ENCODE measurements at places on chromosomes 7 and 10. TPM values are rescaled to one million over a fixed set of nuclear protein-coding genes. Genes with fewer than 3 reads are reported as not detected.

The ZEB1 gene
- total RNA-seq, result 31.5 TPM

The FAM237B gene
- total RNA-seq, result not detected

The GIMAP1 gene
- total RNA-seq, result 0.05 TPM

The GTPBP10 gene
- total RNA-seq, result 23.7 TPM

The C10orf143 gene
- 1.0 TPM for total RNA-seq

The NEUROD6 gene
- total RNA-seq, result not detected

The CFTR gene
- total RNA-seq, result 0.31 TPM

The PRLHR gene
- total RNA-seq, result not detected

The GJD4 gene
- not detected for total RNA-seq

The ACHE gene
- total RNA-seq, result 10.4 TPM

The GDF2 gene
- not detected for total RNA-seq

The ITGA8 gene
- total RNA-seq, result 0.18 TPM

The OR2A12 gene
- not detected for total RNA-seq

The UROS gene
- 103 TPM for total RNA-seq

The PRKRIP1 gene
- total RNA-seq, result 24.9 TPM

The TYW1B gene
- 2.3 TPM for total RNA-seq

The PLPP4 gene
- total RNA-seq, result 0.18 TPM

The H2BK1 gene
- total RNA-seq, result not detected

The SPDYE1 gene
- total RNA-seq, result not detected

The ACSM6 gene
- not detected for total RNA-seq

The AGR3 gene
- total RNA-seq, result not detected

The CPXM2 gene
- not detected for total RNA-seq

The TMEM273 gene
- 0.23 TPM for total RNA-seq

The CCL26 gene
- not detected for total RNA-seq

The PON2 gene
- total RNA-seq, result 116 TPM

The ATG9B gene
- 0.98 TPM for total RNA-seq

The UCN3 gene
- total RNA-seq, result not detected

The MRLN gene
- total RNA-seq, result not detected

The PIK3AP1 gene
- total RNA-seq, result 2.6 TPM

The PRXL2A gene
- 89.0 TPM for total RNA-seq

The EN2 gene
- 1.5 TPM for total RNA-seq

The KCNMA1 gene
- 91.9 TPM for total RNA-seq

The FAM131B gene
- total RNA-seq, result 1.5 TPM

The TAS2R39 gene
- not detected for total RNA-seq

The MYH16 gene
- total RNA-seq, result 0.23 TPM

The NPFFR1 gene
- total RNA-seq, result 0.05 TPM

The PAX4 gene
- total RNA-seq, result not detected

The SYT15B gene
- 0.05 TPM for total RNA-seq

The NAT16 gene
- 0.15 TPM for total RNA-seq

The GBF1 gene
- 65.0 TPM for total RNA-seq

The TBC1D12 gene
- total RNA-seq, result 23.7 TPM

The CPN1 gene
- total RNA-seq, result not detected

The NCF1 gene
- not detected for total RNA-seq

The PNLIPRP2 gene
- 0.72 TPM for total RNA-seq

The MYOF gene
- total RNA-seq, result 376 TPM

The AP1S1 gene
- 74.2 TPM for total RNA-seq

The SH2D4B gene
- total RNA-seq, result 0.10 TPM

The STOX1 gene
- 5.8 TPM for total RNA-seq

The TEX47 gene
- not detected for total RNA-seq

The LRIT1 gene
- not detected for total RNA-seq

The MACROH2A2 gene
- total RNA-seq, result 3.0 TPM

The PRPS1L1 gene
- total RNA-seq, result not detected

The PAX2 gene
- total RNA-seq, result 72.3 TPM

The BUB3 gene
- total RNA-seq, result 237 TPM

The IL6 gene
- not detected for total RNA-seq

The TMEM236 gene
- total RNA-seq, result 0.05 TPM

The LRRC4 gene
- not detected for total RNA-seq

Data from Panc1 (cell line).